ENCODE measurements at places on chromosomes 16 and 17.

DNA sequence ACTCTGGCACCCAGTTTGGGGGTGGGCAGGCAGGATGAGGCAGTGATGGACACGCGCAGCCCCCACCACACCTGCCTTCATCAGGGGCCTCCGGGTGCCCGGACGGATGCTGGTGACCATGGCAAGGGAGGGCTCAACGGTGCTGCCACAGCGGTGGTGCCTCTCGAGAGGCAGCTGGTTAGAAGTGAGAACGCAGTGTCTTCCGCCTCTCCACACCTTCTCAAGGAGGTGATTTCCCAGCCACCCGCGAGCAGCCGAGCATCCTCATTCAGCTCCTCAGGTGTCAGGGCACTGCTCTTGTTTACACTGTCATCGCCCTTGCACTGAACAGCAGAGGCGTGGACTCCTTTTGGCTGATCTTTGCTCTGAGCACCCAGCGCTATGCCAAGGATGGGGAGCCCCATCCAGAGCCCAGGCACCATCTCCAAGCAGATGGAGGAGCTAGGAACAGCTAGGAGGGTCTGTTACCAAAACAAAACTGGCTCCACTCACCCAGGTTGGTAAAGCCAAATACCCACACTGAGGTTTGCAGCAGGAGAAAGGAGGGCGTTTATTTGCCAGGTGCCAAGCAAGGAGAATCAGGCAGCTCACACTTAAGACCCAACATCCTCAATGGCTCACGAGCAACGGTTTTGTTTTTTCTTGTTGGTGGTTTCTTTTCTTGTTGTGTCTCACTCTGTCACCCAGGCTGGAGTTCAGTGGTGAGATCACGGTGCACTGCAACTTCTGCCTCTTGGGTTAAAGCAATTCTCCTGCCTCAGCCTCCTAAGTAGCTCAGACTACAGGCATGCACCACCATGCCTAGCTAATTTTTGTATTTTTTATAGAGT lies 174.3 kb upstream of the TNRC6C start:
- DNase-seq, result no peak

DNA sequence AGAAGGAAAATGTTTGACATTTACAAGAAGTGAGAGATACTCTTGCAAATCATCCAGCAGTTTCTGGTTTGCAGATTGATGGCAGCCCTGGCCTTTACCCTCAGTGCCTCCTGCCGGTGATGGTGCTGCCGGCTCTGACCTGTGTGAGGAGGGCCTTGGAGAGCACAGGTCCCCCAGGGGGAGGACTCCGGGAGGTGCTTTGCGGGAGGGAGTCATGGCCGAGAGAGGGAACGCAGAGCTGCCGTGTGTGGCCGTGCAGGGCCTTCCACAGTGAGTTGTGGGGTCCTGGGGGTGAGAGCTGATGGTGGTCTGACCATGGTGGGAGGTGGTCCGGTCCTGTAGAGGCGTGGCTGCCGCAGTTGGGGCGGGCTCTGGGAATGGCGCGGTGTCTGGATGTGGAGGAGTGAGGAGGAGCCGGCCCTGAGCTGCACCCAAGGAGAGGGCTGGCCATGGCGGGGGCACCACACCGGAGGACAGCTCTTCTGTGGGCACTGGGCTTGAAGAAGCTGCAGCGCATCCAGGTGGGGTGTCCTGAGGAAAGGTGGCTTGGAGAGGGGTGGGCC lies 28.0 kb upstream of the ZNF750 start:
- DNase-seq, result no peak

GRCh38 chr16:17270111-17270510 lies 200.6 kb downstream of the XYLT1 start:
- DNase-seq, result no peak

- DNase-seq, result no peak
Measured at GRCh38 chr17:41329279-41329948, 13.9 kb upstream of the KRTAP17-1 start.

- no peak for DNase-seq
Measured at GRCh38 chr17:36816907-36817288, 120.4 kb upstream of the LHX1 start.

GRCh38 chr16:54564841-54565240 lies 278.3 kb upstream of the IRX3 start:
- no peak for DNase-seq

DNA sequence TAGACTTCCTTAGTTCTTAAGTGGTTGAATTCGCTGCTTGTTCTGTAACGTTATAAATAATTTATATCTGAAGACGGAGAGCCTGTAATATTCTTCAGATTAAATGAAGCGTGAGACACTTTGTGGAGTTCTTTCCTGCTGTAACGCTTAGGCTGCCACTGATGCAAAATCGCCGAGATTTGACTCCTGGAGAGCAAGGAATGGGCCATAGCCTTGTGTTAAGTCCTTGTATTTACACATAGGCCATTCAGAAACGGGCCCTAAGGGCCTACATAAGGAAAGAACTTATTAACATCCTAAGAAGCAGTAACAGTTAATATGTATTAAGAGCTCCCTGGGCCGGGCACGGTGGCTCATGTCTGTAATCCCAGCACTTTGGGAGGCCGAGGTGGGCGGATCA lies 936 bp downstream of the EMC6 start:
- no peak for DNase-seq

GRCh38 chr17:13728781-13729180 lies 127.1 kb upstream of the HS3ST3A1 start:
- DNase-seq, result no peak
